ENCODE measurements at places on chromosomes 3 and 15.
A peak's percentile ranks its signal among the peaks of the same experiment; 100 is the strongest.

- no peak for DNase-seq
Measured at GRCh38 chr3:81476692-81477091, 284.8 kb downstream of the GBE1 start.

- peak; percentile 96 for DNase-seq
Measured at GRCh38 chr3:14439501-14440167, 37.2 kb downstream of the SLC6A6 start.

- DNase-seq, result peak; percentile 67
Measured at GRCh38 chr3:28050885-28051284, 190.5 kb upstream of the CMC1 start.

GRCh38 chr15:63729115-63729884 lies 104.4 kb downstream of the HERC1 start:
- peak; percentile 36 for DNase-seq

- no peak for DNase-seq
Measured at GRCh38 chr15:83992324-83993031, 243.1 kb upstream of the GOLGA6L4 start.

DNA sequence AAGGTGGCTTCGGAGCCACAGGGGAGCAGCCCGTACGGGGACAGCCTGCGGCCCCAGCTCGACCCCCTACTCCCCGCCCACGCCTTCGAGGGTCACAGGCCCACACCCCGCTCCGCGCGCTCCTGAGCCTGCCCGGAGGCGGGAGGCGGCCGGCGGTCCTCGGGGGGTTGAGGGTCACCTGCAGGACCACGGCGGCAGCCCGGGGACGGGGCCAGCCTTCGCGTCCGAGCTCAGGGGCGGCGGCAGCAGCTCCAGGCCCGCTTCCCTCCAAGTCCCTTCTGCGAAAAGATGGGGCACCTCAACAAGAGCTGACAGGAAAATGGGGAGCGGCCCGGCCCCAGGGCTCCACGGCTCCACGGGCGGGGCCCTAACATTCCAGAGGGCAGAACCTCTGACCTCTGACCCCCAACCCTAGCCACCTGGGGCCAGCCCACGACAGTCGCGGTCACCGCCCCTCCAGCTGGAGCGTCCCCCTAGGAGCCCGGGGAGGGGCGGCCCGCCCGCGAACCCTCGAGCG lies 428 bp downstream of the LYSMD4 start:
- DNase-seq, result no peak

DNA sequence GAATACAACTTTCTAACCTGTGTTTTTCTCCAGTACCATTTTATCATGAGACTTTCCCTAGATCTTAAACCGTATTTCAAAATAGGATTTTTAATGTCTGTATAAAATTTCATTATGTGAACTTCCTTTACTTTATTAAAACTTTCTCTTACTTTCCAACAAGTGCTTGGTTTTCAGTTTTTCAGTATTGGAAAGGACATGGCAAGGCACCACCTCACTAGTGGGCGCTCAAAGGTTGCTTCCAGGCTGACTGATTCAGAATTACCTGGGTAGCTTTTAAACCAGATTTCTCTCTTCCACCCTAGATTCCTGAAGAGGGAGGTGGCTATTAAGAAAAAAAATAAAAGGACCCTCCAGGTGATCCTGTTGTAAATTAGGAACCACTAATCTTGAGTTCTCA lies 236.6 kb downstream of the SOX2 start:
- DNase-seq, result no peak

- DNase-seq, result peak; percentile 68
Measured at GRCh38 chr3:178036451-178037144, 499.6 kb upstream of the KCNMB2 start.

DNA sequence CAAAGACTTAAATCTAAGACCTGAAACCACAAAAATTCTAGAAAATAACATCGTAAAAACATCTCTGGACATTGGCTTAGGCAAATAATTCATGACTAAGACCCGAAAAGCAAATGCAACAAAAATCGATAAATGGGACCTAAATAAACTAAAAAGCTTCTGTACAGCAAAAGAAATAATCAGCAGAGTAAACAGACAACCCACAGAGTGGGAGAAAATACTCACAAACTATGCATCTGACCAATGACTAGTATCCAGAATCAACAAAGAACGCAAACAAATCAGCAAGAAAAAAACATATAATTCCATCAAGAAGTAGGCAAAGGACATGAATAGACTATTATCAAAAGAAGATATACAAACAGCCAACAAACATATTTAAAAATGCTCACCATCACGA lies 749.4 kb downstream of the PLOD2 start:
- DNase-seq, result no peak

- no peak for DNase-seq
Measured at GRCh38 chr3:58175187-58175436, 35.7 kb downstream of the DNASE1L3 start.

DNA sequence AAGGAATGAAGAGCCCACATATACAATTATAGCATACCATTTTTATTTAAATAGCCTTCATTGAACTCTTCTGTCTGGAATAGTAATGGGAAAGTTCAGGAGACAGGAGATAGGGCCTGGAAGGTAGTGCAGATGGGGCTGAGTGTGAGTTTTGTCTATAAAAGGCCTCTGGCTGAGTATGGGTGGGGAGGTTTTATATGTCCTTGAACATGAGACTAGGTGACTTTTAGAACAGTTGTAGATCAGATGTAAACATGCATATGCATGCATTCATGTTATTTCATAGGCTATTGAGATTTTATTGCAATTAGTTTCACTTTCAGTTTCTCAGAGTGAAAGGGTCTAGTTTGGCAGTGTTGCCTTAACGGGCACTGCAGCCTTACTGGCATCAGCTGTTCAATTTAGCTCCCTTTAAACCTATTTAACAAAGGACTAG lies 27.1 kb downstream of the CGGBP1 start:
- DNase-seq, result peak; percentile 50

DNA sequence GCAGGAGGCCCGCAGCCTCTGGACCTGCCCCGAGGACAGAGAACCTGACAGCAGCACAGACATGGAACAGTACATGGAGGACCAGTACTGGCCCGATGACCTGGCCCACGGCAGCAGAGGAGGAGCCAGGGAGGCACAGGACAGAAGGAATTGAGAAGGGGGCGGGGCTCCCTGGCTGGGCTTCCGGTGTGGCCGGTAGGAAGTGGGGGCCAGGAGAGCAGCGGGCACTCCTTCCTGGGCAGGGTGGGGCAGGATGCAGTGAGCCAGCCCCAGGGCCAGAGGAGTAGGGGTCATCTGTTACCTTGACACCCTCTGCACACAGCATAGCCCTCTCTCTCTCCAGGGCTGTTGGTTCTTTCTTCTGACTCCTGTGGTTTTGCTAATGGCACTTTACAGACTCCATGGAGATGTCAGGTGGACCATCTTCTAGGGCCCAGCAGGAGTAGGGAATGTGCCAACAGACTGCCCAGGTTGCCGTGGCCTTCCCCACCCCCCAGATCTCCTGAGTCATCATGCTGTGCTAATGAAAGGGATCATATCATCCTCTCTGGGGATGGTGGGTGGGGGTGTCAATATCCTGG lies 8.6 kb upstream of the ISG20 start:
- DNase-seq, result no peak

- no peak for DNase-seq
Measured at GRCh38 chr3:131988209-131988608, 46.6 kb downstream of the CPNE4 start.
